Endothelial cell of umbilical vein (primary cell): ENCODE measurements at places on chromosomes 6 and 20. TPM values are rescaled to one million over a fixed set of nuclear protein-coding genes. Genes with fewer than 3 reads are reported as not detected.

DNA sequence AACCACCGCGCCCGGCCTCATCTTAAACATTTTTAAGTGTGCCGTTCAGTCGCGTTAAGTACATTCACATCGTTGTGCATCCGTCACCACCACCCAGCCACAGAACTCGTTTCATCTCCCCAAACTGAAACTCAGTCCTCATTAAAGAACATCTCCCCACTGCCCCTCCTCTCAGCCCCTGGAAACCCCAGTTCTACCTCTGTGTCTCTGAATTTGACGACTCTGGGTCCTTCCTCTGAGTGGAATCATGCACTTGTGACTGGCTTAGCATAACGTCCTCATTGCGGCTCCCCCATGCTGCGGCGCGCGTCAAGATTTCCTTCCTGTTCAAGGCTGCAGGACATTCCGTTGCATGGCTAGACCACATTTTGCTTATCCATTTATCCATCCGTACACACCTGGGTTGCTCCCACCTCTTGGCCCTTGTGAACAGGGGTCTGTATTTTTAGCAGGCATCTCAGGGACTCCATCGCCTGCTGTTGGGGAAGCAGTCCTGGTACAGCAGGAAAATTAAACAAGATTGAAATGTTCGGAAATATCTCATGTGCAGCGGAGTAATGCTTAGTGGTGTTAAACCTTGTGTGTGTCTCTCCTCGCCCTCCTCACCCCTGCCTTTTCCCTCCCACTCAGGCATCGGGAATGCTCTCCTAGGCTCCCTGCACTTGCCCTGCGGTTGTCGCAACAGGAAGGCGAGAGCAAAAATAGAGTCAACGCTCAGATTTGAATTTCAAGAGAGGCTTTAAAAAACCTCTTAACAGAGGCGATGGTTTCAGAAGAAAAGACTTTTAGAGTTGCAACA lies 127.9 kb downstream of the PXDC1 start:
- DNase-seq: no peak

GRCh38 chr20:25038591-25039015 lies 19.3 kb downstream of the ACSS1 start:
- no peak for DNase-seq

- DNase-seq: no peak
Measured at GRCh38 chr20:64139199-64140060, 24.8 kb upstream of the MYT1 start.

DNA sequence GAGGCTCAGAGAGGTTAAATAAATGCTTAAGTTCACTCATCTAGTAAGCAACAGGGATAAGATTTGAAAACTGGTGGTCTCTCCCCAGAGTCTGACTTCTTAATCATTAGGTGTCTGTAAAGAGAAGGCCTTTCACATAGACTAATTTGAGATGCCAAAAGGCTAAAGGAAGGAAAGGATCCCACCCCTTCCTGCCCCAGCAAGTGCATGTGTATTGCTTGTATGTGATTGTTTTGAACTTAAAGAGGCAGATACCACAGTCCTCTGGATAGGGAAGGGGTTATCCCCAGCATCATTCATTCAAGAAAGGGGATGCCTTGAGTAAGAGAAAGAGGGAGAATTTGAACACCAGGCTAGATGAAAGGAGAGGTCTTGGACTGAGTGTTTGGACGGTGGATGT lies 192.0 kb downstream of the OGFRL1 start:
- DNase-seq: peak; percentile 48

DNA sequence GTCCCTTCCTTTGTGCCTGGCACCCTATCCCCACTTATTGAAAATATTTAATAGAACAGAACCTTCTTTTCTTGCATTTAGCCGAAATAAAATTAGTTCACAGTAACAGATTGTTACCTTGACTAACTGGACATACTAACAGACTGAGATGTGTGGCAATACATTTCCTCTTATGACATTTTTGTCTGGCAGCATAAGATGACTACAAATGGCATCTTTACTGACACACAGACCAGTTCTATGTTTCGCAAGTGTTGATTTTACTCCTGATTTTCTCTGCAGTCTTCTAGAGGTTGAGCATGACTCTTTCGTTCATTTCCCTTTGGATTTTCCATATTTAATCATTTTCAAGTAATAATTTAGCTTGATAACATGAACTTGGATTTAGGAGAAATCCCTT lies 474.6 kb downstream of the CBLN4 start:
- no peak for DNase-seq

DNA sequence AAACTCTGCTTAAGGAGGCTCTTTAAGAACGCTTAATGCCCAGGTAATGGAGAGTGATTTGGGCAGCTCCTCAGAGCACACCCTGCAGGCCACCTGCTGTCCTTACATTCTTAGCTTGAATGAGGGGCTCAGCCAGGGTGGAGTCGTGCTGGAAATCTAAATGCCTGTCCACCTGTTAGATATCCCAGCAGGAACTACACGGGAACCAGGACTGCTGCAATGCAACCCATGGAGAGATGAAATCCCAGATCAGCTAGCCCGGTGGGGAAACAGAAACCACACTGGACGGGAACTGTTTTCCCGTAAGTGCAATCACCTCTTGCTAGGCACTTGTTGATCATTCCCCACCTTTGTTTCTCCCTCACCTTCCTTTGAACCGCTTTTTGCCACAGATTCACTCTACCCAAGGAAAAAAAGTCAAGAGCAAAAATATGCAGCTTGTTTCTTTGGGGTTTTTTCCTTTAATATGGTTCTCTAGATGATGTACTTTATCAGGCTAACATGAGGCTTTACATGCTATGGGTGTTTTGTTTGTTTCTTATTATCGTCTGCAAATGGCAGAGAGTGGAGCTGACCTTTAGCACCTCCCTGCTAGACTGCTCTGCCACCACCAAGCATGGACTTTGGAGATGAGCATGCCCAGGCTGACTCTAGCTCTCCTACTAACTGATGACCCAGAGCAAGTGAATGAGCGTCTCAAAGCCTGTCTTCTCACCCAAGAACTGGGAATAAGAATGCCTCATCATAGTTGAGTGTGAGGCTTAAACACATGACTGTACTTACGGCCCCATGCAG lies 125.9 kb upstream of the TNFAIP3 start:
- DNase-seq: no peak

DNA sequence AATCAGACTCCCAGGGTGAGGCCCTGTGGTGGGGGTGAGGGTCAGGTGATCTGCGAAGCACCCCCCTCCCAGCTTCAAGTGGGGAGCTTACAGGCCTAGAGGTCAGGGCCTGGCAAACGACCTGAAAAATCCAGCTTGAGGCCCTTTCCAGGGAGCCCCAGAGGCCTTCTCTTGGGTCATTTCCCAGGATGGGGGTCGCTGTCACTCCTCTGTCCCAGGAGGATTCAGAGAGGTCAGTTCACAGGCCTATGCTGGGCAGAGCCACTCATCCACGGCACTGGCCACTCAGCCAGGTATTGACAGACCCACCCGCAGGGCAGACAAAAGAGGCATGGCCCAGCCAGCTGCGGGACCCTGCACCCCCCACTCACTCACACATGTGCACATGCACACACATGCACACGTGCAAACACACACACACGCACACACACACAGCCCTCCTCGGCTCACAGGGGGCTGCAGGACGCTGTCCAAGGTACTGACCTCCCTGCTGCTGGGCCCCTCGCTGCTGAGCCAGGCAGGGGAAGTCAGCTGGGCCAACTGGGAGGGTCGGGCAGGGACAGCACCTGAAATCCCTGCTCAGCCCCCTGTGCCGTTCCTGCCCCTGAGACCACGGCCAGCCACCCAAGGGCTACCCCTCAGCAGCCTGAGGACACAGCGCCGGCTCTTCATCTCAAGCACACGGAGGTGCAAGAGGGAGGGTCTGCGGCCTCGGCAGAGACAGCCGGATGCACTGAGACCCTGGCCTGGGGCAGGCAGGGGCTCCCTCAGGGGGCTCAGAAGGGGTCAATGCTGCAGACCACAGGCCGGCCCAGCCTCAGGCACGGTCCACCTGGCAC lies 113.8 kb downstream of the TAF4 start:
- DNase-seq: peak; percentile 12

DNA sequence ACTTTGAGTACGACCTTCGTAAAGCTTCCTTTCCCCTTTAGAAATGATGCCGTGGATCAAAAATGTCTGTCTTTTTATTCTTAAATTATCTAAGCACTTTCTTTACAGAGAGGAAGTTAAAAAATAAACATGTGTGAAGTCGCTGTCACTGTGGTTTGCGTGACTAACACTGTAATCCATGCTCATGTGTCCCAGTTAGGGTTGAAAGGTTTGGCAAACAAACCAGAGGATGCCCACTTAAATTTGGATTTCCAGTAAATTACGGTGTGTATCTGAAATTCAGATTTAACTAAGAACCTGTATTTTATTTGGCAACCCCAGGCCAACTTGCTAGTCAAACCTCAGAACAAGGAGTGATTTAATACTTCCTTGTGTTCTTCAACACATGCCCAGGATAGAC lies 21.1 kb downstream of the HLA-DRB1 start:
- DNase-seq: no peak

DNA sequence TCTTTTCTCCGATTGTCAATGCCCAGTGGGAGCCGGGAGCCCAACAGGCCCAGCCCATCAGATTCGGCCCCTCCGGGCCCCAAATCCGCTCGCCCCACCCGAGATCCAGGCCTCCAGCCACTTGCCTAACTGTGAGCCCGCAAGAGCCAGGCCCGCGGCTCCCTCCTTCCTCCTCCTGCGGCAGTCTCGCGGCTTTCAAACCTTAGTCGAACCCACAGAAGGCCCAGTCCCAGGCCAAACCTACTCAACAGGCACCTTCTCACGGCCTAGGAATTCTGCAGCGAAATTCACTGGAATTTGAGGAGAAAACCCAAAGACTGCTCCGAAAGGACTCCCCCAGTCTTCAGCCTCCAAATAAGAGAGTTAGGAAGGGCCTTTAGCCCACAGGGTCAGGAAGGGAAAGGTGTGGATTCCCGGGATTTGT lies 2.8 kb upstream of the TFAP2A start:
- no peak for DNase-seq

- DNase-seq: peak; percentile 87
Measured at GRCh38 chr6:75526502-75527127, 33.0 kb upstream of the FILIP1 start.

DNA sequence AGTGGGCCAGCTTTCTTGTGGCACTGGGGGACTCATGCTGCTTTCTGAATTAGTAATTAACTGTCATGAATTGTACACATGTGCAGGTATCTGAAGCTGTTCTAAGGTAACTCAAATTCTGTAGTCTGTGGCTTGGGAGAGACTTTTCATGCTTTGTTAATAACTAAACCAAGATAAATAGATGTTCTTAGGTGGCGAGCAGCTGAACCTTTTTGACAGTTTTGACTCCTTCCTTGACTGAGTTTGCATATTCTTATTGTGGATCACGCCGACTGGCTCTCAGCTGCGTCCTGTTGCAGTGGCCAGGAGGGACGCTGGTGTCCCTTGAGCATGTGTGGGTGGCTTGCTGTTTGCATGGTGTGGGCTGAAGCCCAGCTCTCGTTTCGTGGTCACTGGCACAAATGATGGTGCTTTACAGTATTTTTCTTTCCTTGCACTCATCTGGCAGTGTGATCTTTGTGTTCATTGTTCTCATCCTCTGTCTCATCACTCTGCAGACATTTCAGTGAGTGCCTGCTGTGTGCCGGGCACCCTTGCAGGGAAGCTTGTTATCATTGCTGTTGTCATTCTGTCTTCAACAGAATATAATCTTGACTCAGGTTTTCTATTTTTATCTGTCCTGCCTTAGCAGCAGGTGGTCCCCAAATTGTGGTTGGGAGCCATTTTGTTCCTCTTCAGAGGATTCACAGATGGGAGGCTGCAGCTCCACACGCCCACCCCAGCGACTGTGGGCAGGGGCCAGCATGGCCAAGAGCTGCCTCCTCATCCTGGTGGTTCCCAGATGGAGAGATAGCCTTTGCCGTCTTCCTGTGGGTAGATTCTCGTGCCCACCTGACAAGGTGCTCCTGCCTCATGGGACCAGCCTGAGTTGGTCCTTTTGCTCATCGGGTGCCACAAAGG lies 39.6 kb downstream of the DUSP22 start:
- DNase-seq: no peak

DNA sequence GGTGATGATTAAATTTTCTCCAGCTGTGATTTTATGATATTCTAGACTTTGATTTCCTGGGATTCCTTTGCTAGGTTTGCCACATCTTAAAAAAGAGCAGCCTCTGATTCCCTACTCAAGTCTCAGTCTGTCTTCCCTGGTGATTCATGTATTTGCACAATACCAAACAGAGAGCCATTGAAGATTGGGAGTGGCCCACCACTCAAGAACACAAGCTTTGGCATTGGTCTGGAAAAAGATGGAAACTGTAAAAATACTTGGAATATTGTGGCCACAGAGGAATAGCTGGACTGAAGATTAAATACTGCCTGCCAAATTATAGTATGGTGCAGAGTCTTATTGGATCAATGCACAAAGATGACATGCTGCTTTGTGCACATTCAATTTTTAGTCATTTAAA lies 32.9 kb downstream of the PTCHD4 start:
- DNase-seq: no peak

DNA sequence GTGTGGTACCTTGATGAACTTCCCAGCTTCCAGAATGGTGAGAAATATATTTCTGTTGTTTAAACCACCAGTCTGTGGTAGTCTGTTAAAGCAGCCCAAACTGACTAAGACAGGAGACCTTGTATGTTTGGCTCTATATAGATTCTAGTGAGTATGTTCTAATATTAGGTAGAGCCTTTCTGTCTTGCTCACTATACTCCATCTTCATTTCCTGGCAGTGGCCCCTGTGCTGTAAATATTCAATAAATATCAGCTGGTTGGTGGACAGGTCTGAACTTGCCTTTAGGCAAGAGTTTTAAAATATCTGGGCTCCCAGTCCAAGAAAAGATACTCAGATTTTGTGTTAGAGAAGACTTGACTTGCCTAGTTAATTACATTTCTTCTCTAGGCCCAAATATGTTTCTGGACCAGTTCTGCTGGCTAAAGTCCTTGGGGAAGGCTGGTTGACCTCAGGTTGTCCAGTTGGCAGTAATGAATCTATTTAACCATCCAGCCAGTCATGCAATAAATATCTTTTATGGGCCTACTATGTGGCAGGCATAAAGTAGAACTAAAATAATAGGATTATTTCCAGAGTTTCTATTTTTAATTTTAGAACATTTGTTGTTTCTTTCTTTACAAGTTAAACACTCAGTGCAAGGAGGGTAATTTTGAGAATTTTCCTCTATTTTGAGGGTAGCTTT lies 22.3 kb downstream of the PPP1R14C start:
- no peak for DNase-seq

DNA sequence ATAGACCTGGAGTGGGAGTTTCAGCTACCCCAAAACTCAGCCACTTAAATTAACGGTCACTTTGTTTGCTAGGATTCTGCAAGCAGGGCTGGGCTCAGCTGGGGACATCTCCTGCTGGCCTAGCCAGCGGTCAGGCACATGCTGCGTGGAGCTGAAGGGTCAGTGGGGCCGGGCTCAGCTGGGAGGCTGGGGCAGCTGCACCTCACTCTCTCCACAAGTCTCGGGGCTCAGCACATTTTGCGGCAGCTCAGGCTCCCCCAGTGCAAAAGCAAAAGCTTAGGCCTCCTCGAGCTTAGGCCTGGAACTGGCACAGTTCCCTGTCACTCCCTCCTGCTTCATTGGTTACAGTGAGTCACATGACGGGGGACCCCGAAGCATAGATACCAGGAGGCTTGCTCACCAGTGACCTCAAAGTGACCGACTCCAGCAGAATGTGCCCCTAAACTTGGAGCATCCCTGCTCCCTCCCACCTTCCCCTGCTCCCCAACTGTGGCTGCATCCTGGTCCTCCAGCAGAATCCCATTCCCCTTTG lies 80.6 kb upstream of the CST7 start:
- DNase-seq: no peak

The CAGE1 gene
- not detected in 2 replicates for total RNA-seq

The PI16 gene
- total RNA-seq: not detected in 2 replicates
